ENCODE measurements at places on chromosomes 3 and 15.
A peak's percentile ranks its signal among the peaks of the same experiment; 100 is the strongest.

DNA sequence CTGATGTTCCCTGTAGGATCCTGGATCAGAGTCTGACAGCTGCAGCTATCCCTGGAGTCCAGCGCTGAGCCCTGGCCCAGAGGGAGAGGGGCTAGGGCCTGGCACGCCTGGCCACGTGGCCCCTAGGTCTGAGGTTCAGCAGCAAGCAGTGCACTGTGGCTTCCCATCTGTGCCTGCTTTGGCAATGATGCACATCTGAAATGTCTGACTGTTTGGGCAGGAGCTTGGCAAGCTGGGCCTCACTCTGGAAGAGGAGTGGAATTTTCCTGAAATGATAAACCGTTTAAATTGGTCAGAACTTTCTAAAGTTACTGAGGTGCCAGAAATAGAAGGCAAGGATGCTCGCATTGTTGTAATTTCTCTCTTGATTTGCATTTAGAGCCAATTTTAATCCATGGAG is 48.8 kb upstream of the MRPS22 start:
- DNase-seq: no peak

- peak; percentile 82 for DNase-seq
These were observed at the start of gene C3orf62 for GRCh38 chr3:49276475-49277382. C3orf62 (minus strand) TSS chr3:49277232; CDS start chr3:49276872, 360 bp downstream.

DNA sequence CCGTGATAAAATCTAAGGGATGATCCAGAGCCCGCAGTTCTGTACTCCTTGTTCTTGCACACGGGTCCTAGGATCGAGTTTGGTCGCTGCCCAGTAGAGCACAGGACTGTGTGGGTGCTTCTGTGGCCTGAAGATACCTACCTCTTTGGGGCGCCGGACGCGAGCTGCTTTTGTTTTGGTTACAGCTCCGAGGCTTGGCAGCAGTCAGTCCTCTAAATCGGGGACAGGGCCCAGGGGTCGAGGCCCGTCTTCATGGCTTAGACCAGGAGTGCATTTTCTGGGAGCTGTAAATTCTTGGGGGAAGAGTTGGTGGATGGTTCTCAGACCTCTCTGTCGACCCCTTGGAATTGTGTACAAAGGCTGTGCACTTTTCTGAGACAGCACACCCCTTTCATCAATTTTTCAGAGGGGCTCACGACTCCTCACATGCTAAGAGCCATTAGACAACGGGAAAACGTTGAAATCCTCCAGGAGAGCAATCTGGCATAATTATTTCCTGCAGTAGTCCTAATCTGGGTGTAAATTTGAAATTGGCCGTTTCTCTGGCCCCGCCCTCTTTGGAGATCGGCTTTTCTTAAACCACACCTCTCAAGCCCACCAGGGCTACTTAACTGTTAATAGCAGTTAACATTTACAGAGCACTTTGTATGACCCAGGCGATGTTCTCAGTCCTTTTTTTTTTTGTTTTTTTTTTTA is 928 bp downstream of the CEP97 start:
- DNase-seq: peak; percentile 49

GRCh38 chr15:95085056-95085455 is 853.7 kb downstream of the MCTP2 start:
- no peak for DNase-seq

DNA sequence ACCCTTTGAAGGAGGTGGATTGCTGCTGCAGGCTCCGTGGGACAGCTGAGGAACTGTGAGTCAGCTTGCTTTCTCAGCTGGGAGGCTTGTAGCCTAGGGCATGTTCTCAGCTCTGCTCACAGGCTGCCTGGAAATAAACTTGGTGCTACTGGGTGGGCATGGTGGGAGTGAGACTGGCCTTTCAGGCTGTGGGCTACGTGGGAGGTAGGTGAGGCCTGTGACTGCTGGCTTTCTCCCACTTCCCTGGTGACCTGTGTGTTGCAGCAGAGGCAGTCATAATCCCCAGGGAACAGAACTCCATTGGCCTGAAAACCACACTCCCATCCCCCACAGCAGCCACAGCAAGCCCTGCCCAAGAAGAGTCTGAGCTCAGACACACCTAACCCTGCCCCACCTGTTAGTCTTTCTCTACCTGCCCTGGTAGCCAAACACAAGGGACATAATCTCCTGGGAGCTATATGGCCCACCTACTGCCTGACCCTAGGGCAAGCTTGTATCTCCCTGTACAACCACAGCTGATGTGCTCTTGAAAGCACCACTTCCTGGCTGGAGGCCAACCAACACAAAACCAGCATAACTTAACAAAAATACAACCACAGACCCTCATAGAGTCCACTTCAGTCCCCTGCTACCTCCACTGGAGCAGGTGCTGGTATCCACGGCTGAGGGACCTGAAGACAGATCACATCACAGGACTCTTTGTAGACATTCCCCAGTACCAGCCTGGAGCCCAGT is 236.5 kb downstream of the SQOR start:
- peak; percentile 15 for DNase-seq

DNA sequence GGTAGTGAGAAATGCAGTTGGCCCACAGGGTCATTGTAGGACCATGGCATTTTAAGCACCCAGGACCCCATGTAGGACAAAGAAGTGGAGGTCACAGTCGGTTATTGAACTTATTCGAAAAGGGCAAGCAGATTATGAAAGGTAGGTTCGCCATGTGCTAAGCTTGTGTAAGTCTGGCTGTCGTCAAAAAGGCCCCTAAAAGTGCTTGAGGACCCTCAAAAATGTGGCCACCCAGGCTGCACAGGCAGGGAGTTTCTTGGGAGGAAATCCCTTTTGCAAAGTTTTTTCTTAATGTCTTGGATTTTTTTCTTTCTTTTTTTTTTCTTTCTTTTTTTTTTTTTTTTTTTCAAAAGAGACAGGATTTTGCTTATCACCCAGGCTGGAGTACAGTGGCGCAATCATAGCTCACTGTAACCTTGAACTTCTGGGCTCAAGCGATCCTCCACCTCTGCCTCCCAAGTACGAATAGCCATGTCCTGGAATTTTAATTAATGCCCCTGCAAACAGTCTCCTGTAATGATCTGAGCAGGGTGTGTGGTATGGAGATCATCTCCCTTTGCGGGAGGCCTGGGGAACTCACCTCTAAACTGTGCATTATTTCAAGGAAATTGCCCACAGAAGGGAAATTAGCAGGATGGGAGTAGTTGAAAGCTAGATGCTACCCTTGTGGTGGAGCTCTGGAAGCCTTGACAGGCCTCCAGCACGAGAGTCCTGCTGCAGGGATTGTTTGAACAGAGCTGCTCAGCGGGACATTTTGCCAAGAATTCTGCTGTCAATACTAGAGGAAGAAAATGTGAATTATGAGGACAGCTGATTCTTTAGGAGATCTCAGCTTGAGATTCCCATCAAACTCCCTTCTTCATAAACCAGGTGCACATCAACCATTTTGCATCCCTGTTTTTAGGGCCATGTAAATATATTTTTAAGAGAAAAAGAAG is 28.4 kb downstream of the THSD4 start:
- DNase-seq: no peak

- no peak for DNase-seq
These were observed 110.7 kb downstream of the PLCH1 start for GRCh38 chr3:155634121-155634719.

GRCh38 chr15:39239562-39239961 is 341.3 kb upstream of the THBS1 start:
- peak; percentile 89 for DNase-seq

- no peak for DNase-seq
These were observed 25.6 kb downstream of the SEC11A start for GRCh38 chr15:84690342-84690741.

DNA sequence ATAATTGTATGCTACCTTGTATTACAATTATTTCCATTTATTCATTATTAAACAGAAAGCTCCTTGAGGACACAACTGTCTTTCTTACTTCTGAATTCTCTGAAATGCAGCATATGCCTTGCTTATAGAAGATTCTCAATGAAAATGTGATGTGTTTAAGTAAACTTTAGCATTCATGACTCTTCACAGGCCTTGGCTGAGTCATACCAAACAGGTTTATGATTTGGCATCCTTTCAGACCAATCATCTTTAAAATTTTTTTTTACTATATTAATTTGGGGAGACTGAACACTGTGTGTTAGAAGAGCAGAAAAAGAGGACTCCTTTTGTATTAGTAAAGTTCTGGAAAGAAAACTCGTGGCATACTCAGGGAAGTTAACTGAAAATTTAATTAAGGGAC is 6.4 kb upstream of the GALK2 start:
- no peak for DNase-seq

- DNase-seq: no peak
These were observed 23.9 kb upstream of the BCL2L10 start for GRCh38 chr15:52136442-52136980.

DNA sequence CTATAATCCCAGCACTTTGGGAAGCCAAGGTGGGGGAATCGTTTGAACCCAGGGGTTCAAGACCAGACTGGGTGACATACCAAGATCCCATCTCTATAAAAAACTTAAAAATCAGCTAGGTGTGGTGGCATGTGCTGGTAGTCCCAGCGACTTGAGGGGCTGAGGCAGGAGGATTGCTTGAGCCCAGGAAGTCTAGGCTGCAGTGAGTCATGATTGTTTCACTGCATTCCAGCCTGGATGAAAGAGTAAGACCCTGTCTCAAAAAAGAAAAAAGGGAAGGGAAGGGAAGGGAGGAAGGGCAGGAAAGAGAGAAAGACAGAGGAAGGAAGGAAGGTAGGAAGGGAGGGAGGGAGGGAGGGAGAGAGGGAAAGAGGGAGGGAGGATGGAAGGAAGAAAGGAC is 133.7 kb upstream of the LRRN1 start:
- DNase-seq: no peak

GRCh38 chr3:103601666-103602065 is 1166.9 kb downstream of the ZPLD1 start:
- no peak for DNase-seq

DNA sequence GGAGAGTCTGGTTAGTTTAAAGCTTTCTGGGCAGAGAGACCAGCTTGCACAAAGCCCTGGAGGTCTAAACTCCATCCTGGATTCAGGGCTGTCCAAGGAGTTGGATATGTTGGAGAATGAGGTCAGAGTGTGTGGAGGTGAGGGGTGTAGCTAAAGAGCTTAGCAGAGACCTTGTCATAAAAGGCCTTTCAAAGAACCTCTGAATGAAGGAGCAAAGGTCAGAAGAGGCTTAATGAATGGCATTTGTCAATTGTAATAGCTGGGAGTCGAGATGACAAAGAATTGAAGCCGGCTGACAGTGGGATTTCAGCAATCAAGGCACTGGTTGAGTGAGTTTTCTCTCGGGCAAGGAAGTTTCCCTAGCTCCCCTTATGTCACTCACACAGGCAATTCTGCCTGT is 202.6 kb downstream of the PDCD6IP start:
- DNase-seq: no peak

GRCh38 chr3:114669614-114670013 is 375.8 kb downstream of the TIGIT start:
- DNase-seq: peak; percentile 46

DNA sequence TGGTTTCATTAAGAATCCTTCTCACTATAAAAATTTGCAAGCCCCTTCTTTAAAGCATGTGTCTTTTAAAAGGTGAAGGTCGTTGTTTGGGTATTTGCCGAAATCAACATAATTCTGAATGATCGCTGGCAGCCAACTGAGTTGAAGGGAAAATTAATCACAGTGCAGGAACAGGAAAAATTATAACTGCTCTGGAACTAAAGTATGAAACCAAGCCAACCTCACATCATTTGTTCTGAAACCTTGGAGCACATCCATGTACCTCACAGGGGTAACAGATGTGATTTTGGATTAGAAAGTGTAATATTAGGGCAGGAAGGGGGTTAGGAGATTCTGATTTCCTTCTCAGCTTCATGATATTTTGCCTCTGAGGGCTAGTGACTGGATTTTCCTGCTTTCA is 52.2 kb upstream of the PTX3 start:
- no peak for DNase-seq

DNA sequence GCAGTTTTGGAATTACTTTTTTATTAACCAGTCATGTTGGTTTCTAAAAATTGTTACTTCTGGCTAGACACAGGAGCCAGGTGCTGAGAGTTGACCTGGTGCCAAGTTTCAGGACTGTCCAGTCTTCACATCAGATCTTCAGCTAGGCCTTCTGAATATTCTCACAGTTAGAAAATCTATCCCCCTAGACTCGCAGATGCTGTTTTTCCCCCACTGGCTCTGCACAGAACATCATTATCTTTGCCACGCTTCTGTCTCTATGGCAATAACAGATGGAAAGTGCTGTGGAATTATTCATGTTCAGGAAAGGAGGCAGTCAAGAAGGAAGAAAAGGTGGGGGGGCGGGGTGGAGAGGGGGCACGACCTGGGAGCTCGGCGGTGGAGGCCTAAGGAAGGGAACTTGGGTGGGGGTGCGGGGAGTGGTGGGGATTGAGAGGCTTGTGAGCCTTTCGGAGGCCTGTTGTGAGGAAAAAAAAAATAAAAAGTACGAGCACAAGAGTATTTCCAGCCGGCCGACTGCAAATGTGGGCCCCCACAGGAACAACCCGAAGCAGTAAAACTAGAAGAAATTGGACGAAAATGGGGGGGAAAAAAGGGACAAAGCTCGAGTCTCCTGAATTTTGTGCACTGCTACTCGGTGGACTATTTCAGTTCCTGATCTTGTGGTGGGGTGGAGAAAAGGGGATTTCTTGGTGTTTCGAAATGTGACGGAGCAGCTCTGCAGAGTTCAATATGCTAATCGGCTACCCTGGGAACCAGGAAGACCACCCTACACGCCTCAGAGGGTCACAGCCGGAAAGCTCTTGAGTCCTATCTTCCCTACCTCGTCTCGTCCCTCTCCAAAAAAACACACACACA is 1.5 kb upstream of the SKIL start:
- DNase-seq: peak; percentile 71

- peak; percentile 42 for DNase-seq
These were observed 1.5 kb upstream of the FSIP1 start for GRCh38 chr15:39784125-39784524.

DNA sequence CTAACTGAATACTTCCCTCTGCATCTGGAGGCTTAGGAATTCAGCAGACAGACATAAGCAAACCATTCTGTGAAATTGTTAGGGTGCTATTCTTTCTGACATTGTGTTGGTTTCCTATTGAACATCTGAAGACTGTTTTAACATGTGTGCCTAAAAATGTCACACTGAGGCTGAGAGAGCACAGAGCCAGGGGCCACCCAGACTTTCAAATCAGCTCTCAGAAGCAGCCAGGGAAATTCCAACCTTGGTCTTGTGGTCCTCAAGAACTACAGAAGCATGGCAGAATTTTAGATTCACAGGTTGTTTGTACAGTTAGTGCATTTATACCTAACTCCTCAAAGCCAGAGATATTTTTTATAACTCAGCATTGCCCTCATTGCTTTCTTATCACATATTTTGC is 929.2 kb upstream of the CFAP20DC start:
- DNase-seq: no peak

Data from LHCN-M2 (cell line).